ENCODE measurements at places on chromosomes 16 and 17. TPM values are rescaled to one million over a fixed set of nuclear protein-coding genes. Genes with fewer than 3 reads are reported as not detected.

DNA sequence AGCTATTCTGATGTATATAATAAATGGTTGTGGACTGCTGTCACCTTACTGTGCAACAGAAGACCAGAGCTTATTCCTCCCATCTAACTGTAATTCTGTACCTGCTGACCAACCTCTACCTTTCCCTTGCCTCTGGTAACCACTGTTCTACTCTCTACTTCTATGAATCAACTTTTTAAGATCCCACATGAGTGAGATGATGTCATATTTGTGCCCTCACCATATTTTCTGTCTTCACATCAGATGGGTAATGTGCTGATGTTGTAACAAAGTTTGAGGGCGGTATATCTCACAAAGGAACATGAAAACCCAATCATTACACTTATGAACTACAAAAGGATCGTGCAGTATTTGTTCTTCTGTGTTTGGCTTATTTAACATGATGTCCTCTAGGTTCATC is 16.8 kb downstream of the BRD7 start:
- H3K36me3 ChIP-seq, result peaks cover 65% of the 10 kb centered on the region
- no peak overlapping the region for H3K27ac ChIP-seq

- no peak for DNase-seq
- H3K36me3 ChIP-seq, result peaks cover 34% of the 10 kb centered on the region
- H3K4me1 ChIP-seq, result peaks cover 8% of the 10 kb centered on the region
- H3K27ac ChIP-seq, result no peak overlapping the region
- H3K27me3 ChIP-seq, result no peaks in the 10 kb centered on the region
Measured at GRCh38 chr17:44081681-44082080, 11.1 kb downstream of the G6PC3 start.

- no peak for DNase-seq
- H3K4me3 ChIP-seq, result no peak overlapping the region
- peaks cover 26% of the 10 kb centered on the region for H3K4me1 ChIP-seq
Measured at GRCh38 chr17:16418685-16419068, 3.3 kb downstream of the TRPV2 start.

DNA sequence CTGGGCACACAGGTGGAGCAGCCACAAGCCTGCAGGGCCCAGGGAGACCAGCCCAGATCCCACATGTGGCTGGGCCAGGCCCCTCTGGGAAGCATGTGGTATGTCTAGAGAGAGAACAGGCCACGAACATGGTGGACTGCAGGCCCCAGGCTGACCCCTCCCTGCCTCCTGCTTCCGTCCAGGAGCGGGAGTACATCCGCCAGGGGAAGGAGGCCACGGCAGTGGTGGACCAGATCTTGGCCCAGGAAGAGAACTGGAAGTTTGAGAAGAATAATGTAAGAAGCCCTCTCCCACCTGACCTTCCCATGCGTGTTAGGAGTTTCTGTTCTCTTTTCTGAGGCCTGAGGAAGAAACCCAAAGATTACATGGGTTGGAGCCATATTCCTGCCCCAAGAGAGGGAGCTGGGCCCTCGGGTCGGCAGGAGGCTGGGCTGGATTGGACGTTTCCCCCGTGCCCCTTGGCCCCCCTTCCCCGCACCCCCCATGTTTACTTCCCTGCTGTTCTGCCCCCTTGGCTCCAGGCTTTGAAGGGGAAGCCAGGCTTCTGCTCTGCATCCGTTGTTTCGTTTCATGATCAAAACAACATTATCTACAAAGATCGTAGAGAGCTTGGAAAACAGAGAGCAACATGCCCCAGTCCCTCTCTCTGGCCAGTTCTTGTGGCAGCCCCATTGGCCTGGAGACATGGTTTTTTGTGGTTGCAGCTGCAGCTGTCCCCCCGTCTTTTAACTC is 5.7 kb upstream of the TCAP start:
- peaks cover 40% of the 10 kb centered on the region for H3K36me3 ChIP-seq
- peak overlapping the region; percentile 22 for H3K27ac ChIP-seq
- H3K4me1 ChIP-seq, result no peaks in the 10 kb centered on the region
- no peak for DNase-seq

- DNase-seq, result no peak
- H3K27me3 ChIP-seq, result no peaks in the 10 kb centered on the region
- H3K36me3 ChIP-seq, result no peaks in the 10 kb centered on the region
Measured at GRCh38 chr16:73737637-73738036, 559.0 kb upstream of the PSMD7 start.

GRCh38 chr17:970364-970763 is 9.2 kb downstream of the NXN start:
- H3K27ac ChIP-seq, result no peak overlapping the region
- no peak for DNase-seq
- no peak overlapping the region for H3K4me3 ChIP-seq
- no peaks in the 10 kb centered on the region for H3K36me3 ChIP-seq
- peaks cover 58% of the 10 kb centered on the region for H3K27me3 ChIP-seq

DNA sequence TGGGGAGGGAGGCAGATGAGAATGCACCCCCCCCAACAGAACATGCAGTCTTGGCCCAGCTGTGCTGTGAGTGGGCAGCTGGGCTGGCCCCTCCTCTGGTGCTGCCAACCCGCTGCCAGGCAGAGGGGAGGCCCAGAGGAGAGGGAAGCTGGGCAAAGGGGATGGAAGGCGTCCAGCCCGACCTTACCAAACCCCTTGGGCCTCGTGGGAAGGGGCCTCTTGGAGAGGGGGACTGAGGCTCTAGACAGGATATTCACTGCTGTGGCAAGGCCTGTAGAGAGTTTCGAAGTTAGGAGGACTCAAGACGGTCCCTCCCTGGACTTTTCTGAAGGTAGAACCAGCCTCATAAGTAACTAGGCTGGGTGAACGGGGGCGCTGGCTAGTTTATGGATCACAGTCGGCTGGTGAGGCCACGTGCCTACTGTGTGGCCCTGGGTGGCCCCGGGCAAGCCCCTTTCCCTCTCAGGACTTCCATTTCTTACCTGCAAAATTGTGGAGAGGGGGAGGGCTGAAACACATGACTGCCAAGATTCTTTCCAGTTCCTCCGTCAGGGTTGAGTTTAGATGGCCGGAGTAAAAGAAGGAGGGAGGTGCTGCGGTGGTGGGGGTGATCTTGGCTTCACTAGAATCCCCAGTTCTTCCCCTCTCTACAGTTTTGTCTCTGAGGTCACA is 857 bp upstream of the STAT5A start:
- no peaks in the 10 kb centered on the region for H3K27me3 ChIP-seq
- H3K36me3 ChIP-seq, result no peaks in the 10 kb centered on the region
- DNase-seq, result peak; percentile 41
- no peak overlapping the region for H3K27ac ChIP-seq
- no peak overlapping the region for H3K4me3 ChIP-seq
- H3K4me1 ChIP-seq, result peaks cover 18% of the 10 kb centered on the region

DNA sequence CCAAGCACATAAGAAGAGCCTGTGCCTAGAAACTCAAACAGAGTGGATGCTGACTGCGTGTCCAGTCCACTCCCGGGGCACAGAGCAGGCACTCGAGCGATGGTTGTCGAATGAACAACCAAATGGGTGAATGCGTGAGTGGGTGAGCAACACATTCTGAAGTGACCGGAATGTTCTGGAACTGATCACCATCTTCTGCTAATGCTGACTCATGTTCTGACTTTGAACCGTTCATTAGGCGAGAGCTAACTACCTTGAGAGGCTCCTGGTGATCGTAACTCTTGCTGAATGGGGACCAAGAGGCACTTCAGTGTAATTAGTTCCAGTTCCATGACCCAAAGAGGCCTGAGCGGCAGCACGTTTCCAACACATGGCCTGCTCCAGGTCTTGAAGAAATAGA is 37.9 kb downstream of the IRF8 start:
- H3K4me1 ChIP-seq, result no peaks in the 10 kb centered on the region
- no peak overlapping the region for H3K4me3 ChIP-seq
- H3K36me3 ChIP-seq, result no peaks in the 10 kb centered on the region
- H3K27ac ChIP-seq, result no peak overlapping the region

DNA sequence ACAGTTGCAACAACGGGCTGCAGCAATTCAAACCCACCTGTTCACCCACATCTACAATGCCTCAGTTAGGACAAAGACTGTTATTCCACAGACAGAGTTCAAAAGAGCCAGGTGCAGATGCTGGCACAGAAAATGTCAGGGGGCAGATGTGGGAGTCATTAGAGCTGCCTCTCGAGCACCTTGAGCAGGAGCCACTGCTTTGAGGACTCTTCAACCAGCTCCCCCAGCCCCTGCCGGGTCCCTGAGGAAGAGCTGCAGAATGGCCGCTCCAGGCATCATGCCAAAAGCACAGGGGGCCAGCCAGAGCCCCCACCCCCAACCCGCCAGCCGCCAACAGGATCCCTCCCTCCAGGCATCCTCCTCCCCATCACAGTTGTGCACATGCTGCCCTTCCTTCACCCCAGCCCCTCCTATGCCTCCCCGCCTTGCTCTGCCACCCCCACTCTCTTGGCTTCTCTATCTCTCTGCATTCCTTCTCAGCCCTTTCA is 20.8 kb downstream of the C17orf67 start:
- H3K27ac ChIP-seq, result no peak overlapping the region
- peaks cover 5% of the 10 kb centered on the region for H3K4me1 ChIP-seq
- no peaks in the 10 kb centered on the region for H3K27me3 ChIP-seq
- H3K4me3 ChIP-seq, result no peak overlapping the region

DNA sequence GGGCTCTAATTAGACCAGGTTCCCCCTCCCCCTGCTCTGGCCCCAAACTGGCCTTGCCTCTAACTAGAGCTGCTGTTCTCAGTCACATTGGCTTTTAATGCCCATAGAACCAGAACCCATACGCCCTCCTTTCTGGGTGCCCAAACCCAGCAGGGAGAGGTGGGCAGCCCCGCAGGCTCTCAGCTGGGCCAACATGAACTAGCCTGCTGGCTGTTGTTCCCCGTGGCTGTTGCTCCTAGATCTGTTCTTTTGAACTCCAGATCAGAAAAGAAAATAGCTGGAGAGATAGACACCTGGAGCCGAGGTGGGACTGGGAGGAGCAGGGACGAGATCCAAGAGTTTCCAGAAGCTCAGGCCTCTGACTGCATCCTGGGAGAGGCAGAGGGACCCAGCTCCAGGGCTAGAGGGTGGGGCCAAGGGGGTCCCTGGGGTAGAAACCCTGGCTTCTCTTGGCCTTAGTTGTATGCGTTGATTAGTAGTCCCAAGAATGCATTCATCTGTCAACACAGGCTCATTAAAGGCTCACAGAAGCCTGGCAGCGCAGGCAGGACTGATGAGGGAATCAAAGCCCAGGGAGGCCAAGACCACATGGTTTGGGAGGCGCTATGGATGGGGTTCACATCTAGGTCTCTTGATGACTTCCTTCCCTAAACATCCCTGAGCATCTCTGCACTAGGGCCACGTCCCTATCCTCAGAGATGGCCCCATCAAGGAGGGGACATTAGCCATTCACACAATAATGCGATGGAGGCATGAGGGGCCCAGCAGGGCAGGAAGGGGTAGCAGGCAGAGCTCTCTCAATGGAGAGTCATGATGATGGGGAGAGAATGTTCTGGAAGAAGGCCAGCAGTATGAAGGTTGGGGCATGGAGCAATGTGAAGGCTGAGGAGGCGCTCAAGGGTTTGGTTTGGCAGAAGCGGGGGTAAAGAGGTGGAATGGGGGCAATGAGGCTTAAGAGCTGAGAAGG is 1.3 kb upstream of the CPSF4L start:
- no peak overlapping the region for H3K4me3 ChIP-seq
- no peak overlapping the region for H3K27ac ChIP-seq
- H3K4me1 ChIP-seq, result no peaks in the 10 kb centered on the region
- DNase-seq, result peak; percentile 66

GRCh38 chr17:58336456-58337209 is 8.0 kb upstream of the TSPOAP1 start:
- no peaks in the 10 kb centered on the region for H3K27me3 ChIP-seq
- no peaks in the 10 kb centered on the region for H3K36me3 ChIP-seq
- peaks cover 34% of the 10 kb centered on the region for H3K4me1 ChIP-seq
- no peak overlapping the region for H3K4me3 ChIP-seq
- DNase-seq, result peak; percentile 44
- H3K27ac ChIP-seq, result no peak overlapping the region

GRCh38 chr16:2587891-2588565 is 50.2 kb downstream of the PDPK1 start:
- no peak for DNase-seq
- no peak overlapping the region for H3K27ac ChIP-seq
- H3K4me1 ChIP-seq, result peaks cover 7% of the 10 kb centered on the region
- H3K4me3 ChIP-seq, result no peak overlapping the region
- peaks cover 42% of the 10 kb centered on the region for H3K36me3 ChIP-seq
- H3K27me3 ChIP-seq, result no peaks in the 10 kb centered on the region

DNA sequence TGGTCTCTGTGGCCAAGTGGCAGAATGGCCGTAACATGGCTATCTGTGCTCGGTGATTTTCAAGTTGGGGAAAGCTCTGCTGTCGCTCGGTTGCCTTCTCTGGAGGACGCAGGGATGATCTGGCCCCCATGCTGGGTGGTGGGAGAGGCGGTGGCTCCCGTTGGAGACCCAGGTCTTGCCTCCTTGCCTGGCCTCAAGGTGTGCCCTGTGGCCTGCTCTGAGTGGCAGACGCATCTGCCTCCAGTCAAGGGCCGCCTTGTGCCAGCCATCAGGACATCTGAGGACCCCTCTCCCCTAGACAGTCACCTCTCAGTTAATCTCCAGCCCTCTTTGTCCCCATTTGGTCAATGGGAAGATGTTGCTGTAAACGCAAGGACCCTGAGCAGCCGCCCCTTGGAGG is 165.9 kb downstream of the CCDC182 start:
- H3K27ac ChIP-seq, result peak overlapping the region; percentile 84
- DNase-seq, result no peak
- no peaks in the 10 kb centered on the region for H3K27me3 ChIP-seq
- no peak overlapping the region for H3K4me3 ChIP-seq

DNA sequence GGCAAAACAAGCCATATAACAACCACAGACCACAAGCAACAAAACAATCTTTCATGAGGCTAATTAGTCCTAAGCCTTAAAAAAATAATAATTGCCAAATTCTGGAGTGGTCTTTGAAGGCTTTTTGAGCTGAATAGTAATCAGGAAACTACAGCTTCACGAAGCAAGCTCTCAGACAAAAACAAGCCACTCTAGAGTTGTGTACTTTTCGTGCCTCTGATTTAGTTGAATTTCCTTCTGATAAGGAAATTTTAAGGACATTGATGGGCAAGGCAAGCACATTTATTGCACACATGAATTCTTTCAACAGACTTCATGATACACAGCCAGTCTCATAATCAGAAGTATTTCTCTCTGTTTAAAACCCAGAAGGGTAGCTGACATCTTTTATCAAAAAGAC is 130.8 kb upstream of the IRX3 start:
- H3K36me3 ChIP-seq, result no peaks in the 10 kb centered on the region
- H3K27ac ChIP-seq, result no peak overlapping the region
- DNase-seq, result no peak
- no peak overlapping the region for H3K4me3 ChIP-seq
- H3K4me1 ChIP-seq, result no peaks in the 10 kb centered on the region
- peaks cover 6% of the 10 kb centered on the region for H3K27me3 ChIP-seq

Gene KRTAP9-8
- not detected for polyA plus RNA-seq

Gene ATP2A1
- 3.0 TPM for polyA plus RNA-seq

Gene MT3
- 0.43 TPM for polyA plus RNA-seq

Gene IKZF3
- polyA plus RNA-seq, result not detected

Gene CNP
- polyA plus RNA-seq, result 44.8 TPM

All from SK-N-SH (cell line).